ENCODE measurements at places on chromosomes 4 and X.

- DNase-seq, result no peak
Measured at GRCh38 chr4:26342328-26343037, 21.7 kb downstream of the RBPJ start.

DNA sequence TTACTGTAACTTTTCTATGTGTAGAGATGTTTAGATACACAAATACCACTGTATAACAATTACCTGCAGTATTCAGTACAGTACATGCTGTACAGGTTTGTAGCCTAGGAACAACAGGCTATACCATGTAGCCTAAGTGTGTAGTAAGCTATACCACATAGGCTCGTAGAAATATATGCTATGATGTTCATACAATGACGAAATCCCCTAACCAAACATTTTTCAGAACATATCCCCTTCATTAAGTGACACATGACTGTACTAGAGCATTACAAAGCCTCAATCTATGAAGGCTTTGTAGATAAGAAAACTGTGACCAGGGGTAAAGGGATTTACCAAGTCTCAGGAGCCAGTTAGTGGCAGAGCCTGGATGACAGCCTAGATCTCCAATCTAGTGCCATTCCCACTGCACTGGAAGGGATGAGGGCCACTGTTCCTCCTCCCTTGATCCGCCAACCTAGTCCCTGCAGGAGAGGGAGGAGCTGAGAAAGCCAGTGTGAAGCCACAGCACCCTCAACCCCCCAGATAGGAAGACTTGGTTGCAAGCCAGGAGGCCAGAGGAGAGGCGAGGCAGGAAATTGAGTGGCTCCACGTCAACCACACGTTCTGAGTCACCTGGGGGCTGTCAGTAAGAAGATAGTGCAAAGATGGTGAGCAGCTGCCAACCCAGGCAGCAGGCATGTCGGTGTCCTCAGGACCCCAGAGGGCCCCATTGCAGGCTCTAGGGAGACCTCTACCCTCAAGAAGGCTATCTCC, 227.7 kb downstream of the BCOR start:
- no peak for DNase-seq

DNA sequence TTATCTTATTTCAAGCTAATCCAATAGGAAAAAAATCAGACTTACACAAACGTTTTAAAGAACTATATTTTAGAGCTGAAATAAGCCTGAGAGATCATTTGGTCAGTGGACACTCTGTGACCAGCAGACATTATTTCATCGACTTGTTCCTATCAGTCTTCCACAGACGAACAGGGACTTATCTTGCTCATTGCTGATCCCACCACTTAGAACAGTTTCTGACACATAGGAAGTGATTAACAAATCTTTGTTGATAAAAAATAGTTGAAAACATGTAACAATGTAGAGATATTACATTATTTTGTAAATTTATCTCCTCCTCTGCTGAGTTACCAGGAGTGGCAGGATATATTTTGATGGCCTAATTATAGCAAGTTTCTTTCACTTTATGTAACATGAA, 65.8 kb downstream of the TAPT1 start:
- no peak for DNase-seq

DNA sequence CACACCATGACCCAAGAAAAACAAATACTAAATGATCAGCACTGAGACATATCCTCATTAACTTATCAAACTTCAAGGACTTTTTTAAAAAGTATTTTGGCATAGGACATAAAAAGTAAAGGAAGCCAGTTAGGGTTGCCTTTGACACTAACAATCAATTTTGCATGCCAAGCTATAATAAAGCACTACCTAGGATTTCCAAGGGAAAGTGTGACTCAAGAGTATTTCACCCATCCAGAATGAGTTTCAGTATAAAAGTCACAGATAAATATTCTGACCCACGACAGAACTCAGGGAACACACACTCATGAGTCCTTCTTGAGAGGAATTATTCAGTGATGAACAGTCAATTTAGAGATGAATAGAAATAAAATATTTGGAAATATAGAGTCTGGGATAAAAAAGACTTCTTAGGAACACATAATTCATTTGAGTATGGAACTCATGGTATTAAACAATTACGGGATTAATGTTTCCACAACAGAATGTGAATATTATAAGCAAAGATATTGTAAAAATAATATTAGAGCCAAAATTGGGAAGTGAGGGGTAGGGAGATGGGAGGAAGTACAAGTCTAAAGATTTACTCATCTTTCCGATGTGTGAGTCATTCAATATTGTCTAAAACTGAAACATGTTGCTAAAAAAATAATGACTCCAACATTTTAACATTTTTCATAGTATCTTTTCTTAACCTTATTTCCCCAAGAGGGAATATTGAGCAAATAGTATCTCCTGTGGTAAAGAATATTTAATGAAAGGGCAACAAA, 143.5 kb upstream of the LNX1 start:
- DNase-seq, result no peak

GRCh38 chr4:110175634-110176033, 22.8 kb downstream of the ELOVL6 start:
- no peak for DNase-seq

DNA sequence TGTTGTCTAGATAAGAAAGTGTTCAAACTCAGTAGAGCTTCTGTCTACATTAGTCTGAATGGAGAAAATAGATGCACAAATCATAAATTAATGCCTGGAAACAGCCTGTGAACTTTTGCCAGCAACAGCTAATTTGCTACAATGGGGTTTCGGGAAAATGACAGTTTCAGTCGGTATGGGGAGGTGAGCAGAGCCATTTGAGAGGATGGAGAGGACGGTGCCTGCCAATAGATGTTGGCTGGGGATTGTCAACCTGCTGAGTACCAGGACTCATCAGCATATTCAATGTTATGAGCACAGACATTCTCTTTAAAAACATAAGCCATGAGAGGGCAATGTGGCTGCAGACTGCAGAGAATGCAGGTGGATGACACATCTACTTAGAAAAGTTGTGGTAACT, 230.3 kb upstream of the PCDH18 start:
- no peak for DNase-seq

DNA sequence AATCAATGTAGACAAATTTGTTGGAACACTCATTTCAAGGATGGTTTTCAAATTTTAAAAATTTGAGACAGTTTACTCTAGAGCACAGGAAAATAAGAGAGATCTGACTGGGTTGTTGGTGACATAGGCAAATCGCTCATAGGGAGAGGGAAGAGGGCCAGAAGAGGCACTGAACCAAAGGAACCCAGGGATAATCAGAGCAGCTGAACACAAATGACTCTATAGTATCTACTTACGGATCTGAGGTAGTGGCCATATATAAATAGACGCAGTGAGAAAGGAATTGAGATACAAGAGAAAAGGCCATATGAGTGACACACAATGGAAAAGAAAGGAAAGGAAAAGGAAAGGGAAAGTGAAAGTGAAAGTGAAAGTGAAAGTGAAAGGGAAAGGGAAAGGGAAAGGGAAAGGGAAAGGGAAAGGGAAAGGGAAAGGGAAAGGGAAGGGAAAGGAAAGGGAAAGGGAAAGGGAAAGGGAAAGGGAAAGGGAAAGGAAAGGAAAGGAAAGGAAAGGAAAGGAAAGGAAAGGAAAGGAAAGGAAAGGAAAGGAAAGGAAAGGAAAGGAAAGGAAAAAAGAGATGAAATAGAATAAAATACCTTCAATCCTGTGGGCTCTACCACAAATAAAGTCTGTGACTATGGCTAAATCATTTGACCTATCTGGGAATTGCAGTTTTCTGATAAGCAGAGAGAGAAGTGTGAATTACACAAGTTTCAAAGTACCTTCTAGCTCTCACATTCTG, 759.2 kb downstream of the DMD start:
- no peak for DNase-seq

- no peak for DNase-seq
Measured at GRCh38 chr4:26296514-26296913, 24.3 kb upstream of the RBPJ start.

- DNase-seq, result no peak
Measured at GRCh38 chrX:46218373-46218772, 326.8 kb downstream of the ZNF674 start.

DNA sequence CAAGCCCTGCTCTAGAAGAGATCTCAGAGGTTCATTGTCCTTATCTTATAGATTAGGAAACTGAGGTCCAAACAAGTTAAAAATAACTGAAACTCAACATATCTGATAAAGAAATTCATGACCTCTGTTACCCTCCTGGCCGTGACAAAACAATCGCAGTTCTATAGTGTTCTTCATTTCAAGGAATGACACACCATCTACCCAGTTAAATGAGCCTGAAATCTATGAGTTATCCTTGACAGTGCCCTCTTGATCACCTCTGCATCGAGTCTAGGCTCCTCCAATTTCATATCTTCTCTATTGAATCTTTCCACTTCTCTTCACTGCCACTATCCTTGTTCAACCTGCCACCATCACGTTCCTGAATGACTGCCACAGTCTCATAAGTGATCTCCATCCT, 325.3 kb upstream of the TEX13C start:
- DNase-seq, result no peak

- no peak for DNase-seq
Measured at GRCh38 chr4:56050625-56051024, 101.9 kb downstream of the CEP135 start.

- DNase-seq, result no peak
Measured at GRCh38 chrX:146755214-146755613, 54.4 kb upstream of the CXorf51B start.

GRCh38 chr4:127246963-127247952, 385.5 kb upstream of the INTU start:
- DNase-seq, result no peak

DNA sequence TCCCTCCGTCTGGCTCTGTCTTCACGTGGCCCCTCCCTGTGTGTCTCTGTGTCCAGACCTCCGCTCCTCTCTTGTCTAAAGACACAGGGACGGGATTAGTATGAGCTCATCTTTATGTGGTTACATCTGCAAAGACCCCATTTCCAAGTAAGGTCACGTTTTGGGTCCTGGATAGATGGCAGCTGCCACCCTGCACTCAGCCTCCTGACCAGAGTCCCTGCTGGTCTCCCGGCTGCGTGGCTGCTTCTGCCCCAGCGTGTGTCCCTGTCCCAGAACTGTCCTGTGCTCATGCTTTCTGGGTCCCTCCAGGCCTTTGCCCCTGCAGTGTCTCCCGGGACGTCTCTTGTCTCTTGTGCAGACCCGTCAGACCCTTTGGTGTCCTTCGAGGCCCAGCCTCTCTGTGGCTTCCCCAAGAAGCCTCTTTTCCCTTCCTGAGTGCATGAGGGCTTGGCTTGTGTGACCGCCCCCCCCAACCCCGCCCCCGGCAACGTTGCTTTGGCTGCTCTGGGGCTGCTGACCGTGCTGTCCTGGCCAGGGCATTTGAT, 107.3 kb downstream of the PSAPL1 start:
- DNase-seq, result no peak

GRCh38 chrX:19557822-19558221, 42.5 kb upstream of the MAP3K15 start:
- no peak for DNase-seq

GRCh38 chr4:100588076-100588475, 70.3 kb upstream of the EMCN start:
- no peak for DNase-seq

Data from iPS DF 19.7 (cell line).